ENCODE measurements at places on chromosomes 4 and X. TPM values are rescaled to one million over a fixed set of nuclear protein-coding genes. Genes with fewer than 3 reads are reported as not detected.

DNA sequence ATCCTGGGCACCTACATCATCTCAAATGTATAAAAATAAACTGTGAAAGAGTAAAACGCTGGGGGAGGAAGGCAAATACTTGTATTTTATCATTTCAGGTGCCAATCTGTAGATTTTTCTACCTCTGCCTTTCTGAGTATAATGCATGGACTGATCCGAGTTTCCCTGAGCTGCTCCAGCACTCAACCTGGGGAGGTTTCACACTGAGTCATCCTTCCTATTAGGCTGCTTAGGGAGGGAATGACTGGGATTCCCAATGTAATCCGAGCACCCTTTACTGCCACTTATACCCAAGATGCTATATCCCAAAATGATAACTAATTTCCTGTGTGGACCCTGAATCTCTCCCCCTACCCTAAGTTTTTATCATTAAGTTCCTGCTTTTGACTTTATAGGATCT, 126.6 kb downstream of the HNRNPD start:
- DNase-seq: no peak

DNA sequence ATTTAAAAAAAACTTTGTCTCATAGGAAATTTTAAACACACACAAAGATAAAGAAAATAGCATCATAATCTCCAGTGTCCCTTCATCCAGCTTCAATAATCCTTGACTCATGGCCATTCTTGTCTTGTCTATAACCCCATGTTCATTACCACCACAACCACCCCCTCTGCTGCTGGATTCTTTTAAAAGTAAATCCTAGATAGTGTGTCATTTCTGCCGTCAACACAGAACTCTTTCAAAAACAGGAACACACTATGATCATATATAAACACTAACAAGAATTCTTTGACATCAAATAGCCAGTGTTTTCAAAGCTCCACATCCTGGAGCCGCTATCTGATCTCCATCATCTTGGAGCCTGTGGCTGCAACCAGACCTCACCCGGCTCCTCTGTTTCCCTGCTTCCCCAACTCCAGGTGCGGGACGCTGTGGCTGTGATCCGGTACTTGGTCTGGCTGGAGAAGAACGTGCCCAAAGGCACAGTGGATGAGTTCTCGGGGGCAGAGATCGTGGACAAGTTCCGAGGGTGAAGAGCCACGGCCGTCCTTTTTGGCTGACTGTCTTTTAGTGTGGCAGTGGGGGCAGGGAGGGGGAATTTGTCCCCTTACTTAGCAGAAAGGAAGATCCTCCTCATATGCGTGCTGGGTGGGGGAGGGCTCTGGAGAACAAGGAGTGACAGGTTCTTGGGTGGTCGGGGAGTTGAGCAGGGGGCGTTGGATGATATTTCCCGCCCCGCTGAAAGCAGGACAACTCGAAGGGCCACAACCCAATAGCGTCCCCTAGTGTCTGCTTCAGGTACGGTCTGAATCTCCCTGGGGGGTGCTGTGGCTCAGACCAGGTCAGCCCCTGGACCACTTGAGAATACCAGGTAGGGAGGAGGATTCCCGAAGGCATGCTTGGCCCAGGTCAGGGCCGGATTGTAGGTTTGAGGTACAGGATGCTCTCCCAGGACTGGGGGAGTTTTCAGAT, 15.6 kb downstream of the XPNPEP2 start:
- DNase-seq: no peak

DNA sequence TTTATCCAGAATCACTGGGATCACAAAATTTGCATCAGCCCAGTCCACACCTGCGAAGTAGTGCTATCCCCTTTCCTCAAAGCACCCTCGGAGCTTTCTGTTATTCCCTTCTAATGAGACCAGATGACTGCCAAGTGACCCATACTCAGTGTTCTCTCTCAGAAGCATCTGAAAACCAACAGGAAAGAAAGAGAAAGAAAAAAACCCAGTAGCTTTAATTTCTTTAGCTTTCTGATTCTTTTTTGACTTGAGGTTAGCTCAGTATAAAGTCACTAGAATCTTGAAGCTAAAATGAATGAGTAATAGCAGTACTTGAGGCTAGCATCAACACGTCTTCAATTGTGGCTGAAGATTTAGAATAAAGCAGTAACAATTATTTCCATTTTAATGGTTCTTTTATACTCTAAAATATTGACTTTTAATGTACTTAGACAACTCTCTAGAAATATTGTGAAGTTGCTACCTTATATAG, 124.4 kb downstream of the ANK2 start:
- no peak for DNase-seq

Gene FOXR2
- total RNA-seq: not detected

Gene FAM9B
- not detected for total RNA-seq
